Fibroblast of skin of abdomen (primary cell): ENCODE measurements at places on chromosomes 3 and 15.

DNA sequence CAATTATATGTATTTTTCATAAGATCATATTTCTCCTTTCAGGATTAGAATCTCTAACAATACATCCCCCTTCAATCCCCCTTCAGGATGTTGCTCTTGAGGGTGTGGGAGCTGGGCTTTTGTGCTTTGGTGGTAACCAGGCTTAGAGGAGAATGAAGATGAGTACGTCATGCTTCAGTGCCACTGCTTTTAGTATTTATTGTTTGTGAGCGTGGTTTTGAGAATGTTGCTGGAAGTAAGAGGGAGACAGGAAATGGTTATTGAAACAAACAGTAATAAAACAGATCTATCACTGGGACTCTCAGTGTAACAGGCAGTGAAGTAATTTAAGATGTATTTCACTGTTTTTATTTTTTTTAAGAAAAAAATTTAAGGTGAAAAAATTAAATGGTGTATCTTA, 35.3 kb downstream of the GBE1 start:
- peak; percentile 49 for DNase-seq

DNA sequence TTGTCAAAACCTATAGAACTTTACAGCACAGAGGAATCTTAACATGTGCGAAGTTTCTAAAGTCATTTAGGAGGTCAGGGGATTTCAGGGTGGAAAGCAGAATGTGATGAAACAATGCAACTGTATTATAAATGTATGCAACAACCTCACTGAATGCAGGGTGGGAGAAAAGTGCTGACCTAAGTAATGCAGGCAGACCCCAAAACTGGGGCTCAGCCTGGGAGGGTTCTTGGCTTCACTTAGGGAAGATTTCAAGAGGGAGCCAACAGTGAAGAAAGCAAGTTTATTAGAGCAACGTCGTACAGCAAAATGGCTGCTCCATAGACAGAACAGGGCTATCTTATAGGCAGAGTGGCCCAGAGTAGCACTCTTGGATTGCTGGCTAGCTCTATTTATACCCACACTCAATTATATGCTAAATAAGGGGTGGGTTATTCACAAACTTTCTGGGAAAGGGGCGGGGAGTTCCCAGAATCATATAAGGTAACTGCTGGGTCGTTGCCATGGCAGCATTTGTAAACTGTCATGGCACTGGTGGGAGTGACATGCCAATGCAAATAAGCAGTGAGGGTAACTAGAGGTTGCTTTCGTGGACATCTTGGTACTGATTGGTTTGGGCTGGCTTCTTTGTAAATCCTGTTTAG, 14.2 kb upstream of the CAND2 start:
- no peak for DNase-seq

DNA sequence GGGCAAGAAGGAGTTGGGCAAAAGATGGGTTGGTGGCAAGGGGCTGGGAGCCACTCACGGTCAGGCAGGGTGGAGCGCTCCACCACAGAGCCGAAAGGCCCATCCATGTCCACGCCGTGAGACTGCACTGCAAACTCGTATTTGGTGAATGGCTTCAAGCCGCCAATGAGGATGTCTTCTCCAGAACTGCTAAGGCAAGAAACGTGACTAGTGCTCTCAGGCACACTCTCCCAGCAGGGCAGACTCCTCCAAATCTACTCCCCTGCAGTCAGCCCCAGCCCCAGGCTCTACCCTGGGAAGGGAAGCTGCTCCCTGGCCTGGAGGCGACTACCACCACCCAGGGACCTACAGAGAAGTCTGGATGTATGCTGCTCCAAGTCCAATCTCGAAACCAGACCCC, 11.4 kb upstream of the IGDCC3 start:
- no peak for DNase-seq

- DNase-seq: no peak
Measured at GRCh38 chr3:65284961-65285360, 597.2 kb upstream of the ADAMTS9 start.

GRCh38 chr3:63910891-63911290, 1.3 kb downstream of the SCAANT1 start:
- peak; percentile 13 for DNase-seq
